Activated CD8-positive, alpha-beta memory T cell treated with anti-CD3 and anti-CD28 coated beads for 1 hour (primary cell): ENCODE measurements at places on chromosomes 1 and 21.

- no peak for DNase-seq
Measured at GRCh38 chr1:234295068-234295467, 78.2 kb upstream of the COA6 start.

DNA sequence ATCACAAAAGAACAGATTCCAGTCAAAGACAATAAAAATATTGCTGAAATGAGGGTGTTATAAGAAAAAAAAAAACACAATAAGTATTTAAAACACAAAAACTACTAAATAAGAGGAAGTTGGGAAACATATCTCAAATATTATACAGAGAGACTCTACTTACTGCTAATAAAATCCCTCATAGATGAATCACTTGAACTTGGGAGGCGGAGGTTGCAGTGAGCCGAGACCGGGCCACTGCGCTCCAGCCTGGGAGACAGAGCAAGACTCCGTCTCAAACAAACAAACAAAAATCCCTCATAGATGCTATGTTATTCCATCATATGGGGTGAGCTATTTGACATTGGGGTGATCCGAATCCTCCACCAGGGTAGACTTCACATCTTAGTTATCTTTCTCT lies 48.0 kb upstream of the ZNF281 start:
- no peak for DNase-seq

DNA sequence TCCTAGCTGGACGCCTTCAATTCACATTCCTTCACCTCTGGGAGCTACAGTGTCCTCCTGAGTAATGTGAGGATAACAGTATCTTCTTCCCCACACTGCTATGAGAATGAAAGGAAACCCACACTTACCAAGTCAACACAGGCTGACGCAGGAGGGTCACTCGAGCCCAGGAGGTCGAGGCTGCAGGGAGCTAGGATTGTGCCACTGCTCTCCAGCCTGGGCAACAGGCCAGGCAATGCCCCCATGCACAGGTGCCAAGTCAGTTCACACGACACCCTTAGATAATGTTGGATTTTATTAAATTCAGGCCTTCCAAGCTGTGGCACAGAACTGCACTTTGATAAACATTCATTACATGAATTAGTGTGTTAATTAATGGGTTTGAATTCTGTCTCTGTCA lies 31.9 kb downstream of the MATN1 start:
- no peak for DNase-seq

DNA sequence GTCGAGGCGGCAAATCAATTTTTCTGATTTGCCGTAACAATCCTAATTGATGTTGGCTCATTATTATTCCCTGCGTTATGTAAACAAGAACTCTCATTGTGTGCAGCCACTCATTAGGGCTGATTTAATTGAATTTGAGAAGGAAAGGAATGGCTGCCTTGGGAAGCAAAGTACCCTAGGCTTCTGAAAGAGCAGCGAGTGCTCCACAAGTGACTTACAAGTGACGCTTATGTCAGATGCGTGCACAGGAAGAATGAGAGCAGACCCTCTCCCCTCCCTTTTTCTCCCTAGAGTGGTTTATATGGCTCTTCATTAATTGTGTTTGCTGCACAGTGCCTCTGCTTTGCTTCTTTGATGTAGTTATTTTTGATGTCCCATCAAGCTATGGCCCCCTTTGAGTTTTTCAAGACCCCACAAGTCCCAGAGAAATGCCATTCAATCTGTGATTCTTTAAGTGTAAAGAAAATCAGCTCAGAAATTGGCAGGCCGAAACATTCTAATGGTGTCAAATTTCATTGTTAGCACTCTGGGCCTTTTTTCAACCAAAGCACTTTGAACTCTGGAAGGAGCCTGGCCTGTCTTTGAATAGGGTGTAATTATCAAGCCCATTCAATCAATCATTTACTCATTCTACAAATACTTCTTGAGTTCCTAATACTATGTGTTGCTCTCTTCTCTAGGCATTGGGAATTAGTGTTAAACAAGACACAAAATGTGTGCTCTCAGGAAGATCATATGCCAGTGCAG lies 86.8 kb upstream of the VAV3 start:
- DNase-seq, result no peak

- DNase-seq, result peak; percentile 56
Measured at GRCh38 chr1:205287767-205288559, 33.6 kb downstream of the NUAK2 start.

- DNase-seq, result no peak
Measured at GRCh38 chr1:184664042-184664660, 90.5 kb downstream of the EDEM3 start.

GRCh38 chr1:201122321-201122957 lies 4.5 kb downstream of the ASCL5 start:
- no peak for DNase-seq

DNA sequence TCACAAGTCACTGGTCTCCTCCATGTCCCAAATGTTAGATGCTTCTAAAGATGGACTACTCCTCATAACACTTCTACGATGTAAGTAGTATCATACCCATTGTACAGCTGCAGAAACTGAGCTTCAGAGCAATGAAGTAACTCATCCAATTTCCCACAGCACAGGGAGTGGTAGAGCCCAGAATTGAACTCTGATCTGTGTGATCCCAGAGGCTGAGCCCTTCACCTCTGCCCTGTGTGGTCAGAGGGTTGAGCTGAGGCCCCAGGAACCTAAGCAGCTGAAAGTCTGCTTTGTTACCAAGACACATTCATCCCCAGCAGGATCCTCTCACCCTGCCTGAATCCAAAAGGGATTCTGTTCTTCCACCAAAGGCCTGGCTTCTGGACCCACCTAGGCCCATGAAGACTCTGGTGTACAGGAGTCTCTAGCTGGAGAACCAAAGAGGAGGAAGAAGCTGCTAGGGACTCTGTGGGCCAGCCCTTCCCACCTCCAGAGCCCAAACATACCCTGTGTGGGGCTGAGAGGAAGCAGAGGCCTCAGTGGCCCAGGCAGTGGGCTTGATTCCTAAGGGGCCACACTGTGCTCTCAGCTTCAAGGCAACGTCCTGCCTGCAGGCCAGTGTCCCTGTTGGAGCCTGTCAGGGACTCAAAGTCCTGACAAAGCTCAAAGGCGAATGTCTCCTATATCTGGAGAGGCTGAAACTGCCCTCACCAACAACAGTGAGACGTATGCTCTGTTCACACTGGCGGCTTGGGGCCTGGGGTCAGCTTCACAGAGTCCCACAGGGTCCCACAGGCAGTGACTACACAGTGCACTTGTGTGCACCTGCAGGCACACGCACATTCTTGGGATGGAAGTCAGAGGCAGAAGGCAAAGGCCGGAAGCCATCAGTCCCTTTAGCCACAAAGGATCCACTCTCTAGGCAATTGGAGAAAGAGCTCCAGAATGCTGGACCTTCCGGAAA lies 40.4 kb upstream of the SLC30A1 start:
- DNase-seq, result no peak

- no peak for DNase-seq
Measured at GRCh38 chr1:86449103-86449502, 19.6 kb upstream of the CLCA1 start.

- no peak for DNase-seq
Measured at GRCh38 chr1:18646091-18646785, 15.6 kb downstream of the PAX7 start.

DNA sequence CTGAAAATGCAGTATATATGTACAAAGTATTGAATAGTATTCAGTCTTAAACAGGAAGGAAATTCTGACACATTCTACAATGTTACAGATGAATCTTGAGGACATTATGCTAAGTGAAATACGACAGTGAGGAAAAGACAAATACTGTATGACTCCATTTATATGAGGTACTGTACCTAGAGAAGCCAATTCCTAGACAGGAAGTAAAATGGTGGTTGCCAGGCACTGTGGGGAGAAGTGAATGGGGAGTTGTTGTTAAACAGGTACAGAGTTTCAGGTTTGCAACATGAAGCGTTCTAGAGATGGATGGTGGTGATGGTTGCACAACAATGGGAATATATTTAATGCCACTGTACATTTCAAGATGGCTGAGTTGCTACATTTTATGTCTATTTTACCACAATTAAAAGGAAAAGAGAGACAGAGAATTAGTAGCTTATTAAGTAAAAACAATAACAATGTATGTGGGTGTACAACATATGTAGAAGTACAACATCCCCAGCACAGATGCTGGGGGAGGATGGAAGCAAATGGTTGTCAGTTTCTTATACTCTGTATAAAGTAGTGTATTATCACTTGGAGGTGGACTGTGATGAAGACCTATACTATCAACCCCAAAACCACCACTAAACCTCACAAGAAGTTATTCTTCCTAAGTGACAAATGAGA lies 3.9 kb upstream of the RAB4A start:
- no peak for DNase-seq
